ENCODE measurements at places on chromosomes 11 and 22.

DNA sequence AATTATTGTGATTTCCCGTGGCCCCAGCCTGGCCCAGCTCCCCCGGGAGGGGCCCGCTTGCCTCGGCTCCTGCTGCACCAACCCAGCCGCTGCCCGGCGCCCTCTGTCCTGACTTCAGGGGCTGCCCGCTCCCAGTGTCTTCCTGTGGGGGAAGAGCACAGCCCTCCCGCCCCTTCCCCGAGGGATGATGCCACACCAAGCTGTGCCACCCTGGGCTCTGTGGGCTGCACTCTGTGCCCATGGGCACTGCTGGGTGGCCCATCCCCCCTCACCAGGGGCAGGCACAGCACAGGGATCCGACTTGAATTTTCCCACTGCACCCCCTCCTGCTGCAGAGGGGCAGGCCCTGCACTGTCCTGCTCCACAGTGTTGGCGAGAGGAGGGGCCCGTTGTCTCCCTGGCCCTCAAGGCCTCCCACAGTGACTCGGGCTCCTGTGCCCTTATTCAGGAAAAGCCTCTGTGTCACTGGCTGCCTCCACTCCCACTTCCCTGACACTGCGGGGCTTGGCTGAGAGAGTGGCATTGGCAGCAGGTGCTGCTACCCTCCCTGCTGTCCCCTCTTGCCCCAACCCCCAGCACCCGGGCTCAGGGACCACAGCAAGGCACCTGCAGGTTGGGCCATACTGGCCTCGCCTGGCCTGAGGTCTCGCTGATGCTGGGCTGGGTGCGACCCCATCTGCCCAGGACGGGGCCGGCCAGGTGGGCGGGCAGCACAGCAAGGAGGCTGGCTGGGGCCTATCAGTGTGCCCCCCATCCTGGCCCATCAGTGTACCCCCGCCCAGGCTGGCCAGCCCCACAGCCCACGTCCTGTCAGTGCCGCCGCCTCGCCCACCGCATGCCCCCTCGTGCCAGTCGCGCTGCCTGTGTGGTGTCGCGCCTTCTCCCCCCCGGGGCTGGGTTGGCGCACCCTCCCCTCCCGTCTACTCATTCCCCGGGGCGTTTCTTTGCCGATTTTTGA is 3.3 kb upstream of the ANKRD13D start:
- DNase-seq = no peak

- DNase-seq = no peak
These were observed 2.2 kb downstream of the RNF185 start for GRCh38 chr22:31162015-31162765.

DNA sequence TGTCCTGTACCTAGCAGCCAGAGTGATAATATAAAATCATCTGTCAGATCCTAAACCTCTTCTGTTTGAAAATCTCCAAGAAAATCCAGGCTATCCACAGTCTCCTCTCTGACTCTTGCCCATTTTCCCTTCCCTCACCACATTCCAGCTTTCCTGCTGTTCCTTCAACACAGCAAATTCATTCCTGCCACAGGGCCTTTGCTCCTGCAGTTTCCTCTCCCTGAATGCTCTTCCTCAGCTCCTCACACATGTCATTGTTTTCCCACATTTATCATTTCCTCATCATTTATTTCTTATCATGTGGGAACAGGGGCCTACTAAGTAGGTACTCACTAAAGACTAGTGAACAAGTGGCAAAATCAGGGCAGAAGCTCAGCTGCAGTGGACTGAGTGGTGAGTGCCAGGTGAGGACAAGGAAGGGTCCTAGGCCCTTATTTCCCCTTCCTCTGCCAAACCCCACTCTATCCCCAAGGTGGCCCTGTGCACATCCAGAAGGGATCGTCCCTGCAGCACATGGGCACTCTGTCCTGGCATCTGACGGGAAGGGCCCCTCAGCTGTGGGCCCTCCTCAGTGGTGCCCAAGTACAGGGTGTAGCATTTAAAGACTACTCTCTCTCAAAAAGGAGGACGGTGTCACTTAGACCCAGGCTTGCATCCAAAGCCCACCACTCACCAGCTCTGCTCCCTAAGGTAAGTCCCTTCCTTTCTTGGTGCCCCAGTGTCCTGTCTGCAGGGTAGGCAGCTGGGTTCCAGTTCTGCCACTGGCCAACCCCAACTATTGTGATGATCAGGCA is 2.0 kb downstream of the LRRC32 start:
- DNase-seq = no peak

- DNase-seq = no peak
These were observed 33.3 kb upstream of the NNMT start for GRCh38 chr11:114262681-114263512.

DNA sequence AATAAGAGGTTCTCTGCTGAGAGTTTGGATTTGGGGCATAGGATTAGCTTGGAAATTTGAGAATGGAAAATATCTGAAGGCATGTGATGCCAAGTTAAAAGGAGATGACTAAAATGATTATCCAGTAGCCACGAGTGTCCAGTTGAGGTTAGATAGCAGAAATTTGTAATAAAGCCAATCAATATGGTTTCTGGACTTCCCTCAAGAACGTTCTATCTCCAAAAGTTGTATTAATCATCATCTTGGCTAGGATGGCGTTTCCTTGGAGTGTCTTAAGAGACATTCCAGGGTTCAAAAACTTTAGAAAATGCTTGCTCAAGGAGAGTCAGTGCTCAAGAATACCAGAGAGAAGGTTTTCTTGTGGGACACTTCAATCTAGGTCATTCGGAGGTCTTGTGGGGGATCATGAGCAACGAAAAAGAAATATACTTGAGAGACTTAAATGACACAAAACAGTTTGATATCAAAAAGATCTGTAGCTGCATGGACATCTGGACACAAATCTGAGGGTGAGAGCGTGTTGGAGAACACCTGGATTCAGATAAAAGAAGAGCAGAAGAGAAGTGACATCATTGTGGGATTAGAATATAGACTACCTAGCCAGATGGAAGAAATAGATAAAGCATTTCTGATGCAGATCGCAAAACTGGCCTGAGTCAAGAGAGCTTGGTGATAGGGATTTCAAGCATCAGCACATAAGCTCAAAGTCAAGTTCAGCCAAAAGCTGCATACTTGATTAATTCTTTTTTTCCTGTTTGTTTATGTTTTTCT is 97.7 kb downstream of the ARFGAP2 start:
- DNase-seq = no peak

DNA sequence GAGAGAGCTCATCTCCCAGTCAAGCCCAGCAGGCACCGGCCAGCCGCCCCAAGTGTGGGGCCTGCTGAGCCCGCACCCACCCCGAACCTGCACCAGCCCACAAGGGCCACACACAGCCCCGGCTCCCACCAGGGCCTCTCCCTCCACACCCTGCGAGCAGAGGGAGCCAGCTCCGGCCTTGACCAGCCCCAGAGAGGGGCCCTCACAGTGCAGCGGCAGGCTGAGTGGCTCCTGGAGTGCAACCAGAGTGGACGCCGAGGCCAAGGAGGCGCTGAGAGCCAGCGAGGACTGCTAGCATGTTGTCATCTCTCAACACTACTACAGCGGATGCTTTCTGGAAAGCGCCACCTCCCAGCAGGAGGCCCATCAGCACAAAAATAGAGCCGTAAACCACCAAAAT is 10.9 kb downstream of the DEFB108B start:
- no peak for DNase-seq

DNA sequence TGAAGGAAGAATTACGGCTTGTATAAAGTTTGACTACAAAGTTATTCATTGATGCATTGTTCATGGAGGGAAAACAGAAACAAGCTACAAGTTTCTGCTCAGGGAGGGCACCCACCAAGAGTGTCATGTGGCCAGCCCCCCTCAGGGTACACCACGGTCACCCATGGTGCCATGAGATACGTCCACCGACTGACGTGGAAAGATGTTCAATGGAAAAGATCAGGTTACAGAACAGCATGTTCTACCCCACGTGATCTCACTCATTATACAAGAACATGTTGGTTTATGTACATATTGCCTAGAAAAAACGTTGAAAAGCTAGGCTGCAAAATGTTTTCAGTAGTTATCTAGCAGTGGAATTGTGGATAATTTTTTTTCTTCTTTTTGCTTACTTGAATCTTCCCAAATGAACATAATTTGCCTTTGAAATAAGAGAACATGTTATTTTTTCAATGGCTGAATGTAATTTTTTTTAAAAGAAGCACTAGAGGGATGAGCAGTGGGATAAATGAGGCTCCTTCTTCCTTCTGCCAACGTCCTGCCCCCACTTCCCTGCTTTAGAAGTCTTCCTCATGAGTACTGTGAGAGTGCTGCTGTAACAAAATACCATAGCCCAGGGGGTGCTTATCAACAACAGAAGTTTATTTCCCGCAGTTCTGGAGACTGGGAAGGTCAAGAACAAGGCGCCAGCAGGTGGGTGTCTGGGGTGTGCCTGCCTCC is 22.5 kb downstream of the RCN1 start:
- DNase-seq = no peak

- peak; percentile 51 for DNase-seq
These were observed 39.4 kb upstream of the CFAP300 start for GRCh38 chr11:102007567-102008437.

Measured in right lung (tissue), 10 donors.